ENCODE measurements at places on chromosomes 4 and X.

GRCh38 chr4:144579411-144580030 lies 66.4 kb upstream of the HHIP start:
- no peak for DNase-seq

- DNase-seq, result no peak
Measured at GRCh38 chr4:173910891-173911290, 372.6 kb downstream of the FBXO8 start.

- no peak for DNase-seq
Measured at GRCh38 chr4:144709793-144710525, 64.0 kb downstream of the HHIP start.

DNA sequence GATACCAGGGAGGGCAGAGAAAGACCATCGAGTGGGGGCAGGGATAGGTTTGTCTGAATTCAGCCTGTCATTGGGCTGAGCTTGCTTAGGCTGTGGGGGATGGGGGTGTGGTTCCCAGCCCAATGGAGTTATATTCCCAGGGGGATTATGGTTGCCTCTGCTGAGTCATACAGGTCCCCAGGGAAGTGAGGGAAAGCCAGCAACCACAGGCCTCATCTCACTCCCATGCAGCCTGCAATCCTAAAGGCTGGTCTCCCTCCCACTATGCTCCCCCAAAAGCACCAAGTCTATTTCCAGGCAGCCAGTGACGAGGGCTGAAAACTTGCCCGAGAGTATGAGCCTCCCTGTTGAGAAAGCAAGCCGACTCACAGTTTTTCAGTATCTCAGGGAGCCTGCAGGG lies 39.3 kb downstream of the AFM start:
- no peak for DNase-seq

- DNase-seq, result no peak
Measured at GRCh38 chrX:41005445-41005992, 79.7 kb upstream of the USP9X start.

DNA sequence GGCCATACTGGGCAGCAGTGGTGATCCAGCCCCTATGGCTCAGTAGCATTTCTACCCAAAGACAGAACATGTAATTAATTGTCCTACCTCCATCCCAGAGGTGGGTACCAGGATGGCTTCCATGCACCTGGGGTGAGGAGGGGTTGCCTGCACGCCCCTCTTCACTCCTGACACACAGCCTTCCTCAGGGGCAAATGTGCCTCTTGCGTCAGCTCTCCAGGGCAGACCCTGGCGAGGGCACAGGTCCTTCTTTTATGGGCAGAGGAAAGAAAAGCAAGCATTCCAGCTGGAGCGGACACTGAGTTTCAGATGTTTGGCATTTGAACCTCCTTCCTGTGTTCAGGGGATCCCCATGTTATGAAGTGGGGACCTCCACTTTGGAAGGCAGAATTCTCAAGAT lies 95.6 kb downstream of the PHKA2 start:
- no peak for DNase-seq

DNA sequence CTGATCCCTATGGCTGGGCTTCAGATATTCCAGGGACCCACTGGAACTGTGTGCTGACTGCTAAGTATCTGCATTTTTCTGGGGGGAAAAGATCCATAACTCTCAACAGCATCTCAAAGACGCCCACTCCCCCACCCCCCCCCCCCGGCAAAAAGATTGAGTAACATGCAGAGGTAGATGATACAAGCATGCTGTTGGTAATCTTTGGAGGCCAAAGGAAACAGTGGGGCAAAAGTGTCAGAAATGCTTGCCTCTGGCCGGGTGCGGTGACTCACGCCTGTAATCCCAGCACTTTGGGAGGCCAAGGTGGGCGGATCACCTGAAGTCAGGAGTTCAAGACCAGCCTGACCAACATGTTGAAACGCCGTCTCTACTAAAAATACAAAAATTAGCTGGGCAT lies 12.2 kb downstream of the XPNPEP2 start:
- no peak for DNase-seq

DNA sequence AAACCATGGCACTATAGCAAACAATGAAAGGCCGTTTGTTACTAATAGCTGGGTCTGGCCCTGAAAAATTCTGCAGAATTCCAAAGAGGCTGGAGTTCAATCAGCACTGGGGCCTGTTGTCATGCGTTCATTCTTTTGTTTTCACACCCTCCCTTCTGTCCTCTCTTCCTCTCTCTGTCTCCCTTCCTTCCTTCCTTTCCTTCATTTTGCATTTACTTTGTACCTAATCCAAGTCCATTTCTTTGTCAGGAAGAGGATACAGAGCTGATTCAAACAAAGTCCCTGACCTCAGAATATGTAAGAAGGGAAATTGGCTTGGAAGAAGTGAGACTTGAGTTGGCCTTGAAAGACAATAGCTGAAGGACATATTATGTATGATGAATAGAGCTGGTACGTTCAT lies 119.6 kb upstream of the LDB2 start:
- no peak for DNase-seq

- no peak for DNase-seq
Measured at GRCh38 chrX:68183612-68184214, 249.6 kb downstream of the OPHN1 start.

DNA sequence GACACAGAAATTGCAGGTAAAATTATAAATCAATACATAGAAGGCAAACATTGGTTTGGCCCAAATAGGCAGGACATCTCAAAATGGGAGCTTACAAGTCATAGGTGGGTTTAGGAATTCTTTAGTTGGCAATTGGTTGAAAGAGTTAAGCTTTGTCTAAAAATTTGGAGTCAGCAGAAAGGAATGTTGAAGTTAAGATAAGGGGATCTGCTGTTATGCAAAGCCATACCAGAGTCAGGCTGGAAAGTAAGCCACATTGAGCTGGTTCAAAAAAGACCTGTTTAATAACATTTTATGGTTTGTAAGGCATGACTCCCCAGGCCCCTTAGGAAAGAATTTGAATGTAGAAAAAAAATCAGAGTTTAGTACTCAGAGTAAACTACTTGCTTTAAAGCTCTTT lies 92.6 kb downstream of the IL13RA2 start:
- no peak for DNase-seq

GRCh38 chr4:87209696-87210095 lies 10.7 kb downstream of the KLHL8 start:
- no peak for DNase-seq

- no peak for DNase-seq
Measured at GRCh38 chrX:134443461-134443860, 16.5 kb upstream of the HPRT1 start.

GRCh38 chr4:101807351-101807750 lies 16.8 kb downstream of the BANK1 start:
- DNase-seq, result no peak

- DNase-seq, result no peak
Measured at GRCh38 chr4:21991050-21991449, 42.5 kb upstream of the KCNIP4 start.

DNA sequence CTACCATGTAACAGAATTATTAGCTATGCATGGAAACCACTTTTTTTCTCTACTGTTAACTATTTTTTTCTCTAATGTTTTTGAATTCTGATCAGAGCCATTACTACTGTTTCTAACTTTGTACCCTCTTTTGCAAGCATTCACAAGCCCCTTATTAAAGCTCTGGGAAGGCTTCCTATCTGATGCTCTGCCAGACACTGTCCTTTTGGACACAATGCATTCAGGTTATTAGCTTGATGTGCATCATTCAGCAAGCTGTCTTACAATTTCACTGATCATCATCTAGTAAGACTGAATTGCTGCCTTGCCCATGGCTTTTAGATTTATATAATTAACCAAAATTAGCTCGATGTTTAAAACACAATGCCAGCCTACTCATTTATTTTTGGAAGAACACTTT lies 155.1 kb downstream of the NR3C2 start:
- DNase-seq, result no peak

- no peak for DNase-seq
Measured at GRCh38 chr4:130008461-130008860, 912.5 kb downstream of the C4orf33 start.

DNA sequence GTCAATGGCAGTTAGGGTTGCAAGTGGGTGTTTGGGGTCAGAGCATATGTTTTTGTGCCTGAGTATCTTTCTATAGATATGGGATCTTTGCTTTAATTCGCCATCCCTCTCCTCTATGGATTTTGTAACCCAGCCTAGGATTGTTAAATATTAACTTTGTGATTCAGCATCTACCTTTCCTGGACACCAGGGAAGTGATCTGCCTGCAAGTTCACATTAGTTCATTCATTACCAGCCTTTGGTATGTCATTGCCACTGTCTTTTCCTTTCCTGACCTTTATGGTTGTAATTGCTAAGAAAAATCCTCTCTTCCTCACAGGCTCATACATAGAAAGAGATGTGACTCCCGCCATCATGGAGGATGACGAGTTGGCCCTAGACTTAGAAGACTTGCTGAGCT lies 73.8 kb downstream of the KIT start:
- no peak for DNase-seq

- DNase-seq, result no peak
Measured at GRCh38 chr4:139808808-139809756, 143.5 kb downstream of the MGST2 start.

DNA sequence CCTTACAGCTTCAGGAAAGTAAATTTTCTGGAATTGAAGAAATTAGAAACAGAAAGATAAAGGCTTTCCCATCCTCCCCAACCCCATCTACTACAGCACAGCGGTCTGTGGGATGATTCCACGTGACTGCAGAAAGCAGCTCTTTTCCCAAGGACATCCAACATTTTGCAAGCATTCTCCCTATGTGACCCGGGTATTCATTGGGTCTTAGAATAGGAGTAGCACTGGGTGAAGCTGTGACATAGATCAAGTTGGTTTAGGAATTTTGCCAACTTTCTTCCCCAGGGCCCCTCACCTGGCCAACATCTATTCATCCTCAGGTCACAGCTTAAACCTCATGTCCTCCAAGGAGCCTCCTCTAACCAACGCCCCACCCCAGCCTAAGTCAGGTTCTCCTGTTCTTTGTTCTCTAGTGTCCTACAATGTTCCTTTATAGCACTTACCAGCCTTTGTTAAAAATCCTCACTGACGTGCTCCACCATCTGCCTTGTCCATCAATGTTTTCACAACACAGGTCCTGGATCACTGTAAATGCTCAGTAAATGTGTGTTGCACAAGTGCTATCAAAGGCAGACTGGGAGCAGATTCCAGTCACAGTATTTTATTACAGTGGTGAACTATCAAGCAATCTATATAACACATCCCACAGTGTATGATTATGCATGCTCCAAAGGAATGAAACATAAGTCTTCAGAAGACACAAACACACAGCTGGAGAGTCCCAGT lies 80.9 kb upstream of the MTM1 start:
- no peak for DNase-seq

DNA sequence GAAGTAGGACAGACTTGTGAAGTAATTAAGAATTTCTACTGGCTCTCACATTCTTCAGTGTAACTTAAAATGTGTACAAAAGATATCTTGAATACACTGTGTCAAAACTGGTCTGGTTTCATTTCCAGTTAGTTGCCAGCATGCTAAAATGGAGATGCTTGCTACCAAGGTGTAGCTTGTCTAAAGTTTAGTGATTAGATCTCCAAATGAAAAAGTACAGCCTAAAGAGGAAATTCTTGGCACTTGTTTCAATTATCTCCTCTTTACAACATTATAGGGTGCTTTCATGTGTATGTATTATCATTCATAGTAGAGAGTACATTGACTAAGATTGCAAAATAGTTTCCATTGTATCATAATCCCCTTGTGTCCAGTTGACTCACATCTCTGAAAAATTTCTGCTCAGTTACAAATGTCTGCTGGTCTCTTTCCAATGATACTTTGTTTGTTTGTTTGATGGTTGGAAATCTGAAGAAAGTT lies 97.3 kb upstream of the SPRY1 start:
- no peak for DNase-seq

DNA sequence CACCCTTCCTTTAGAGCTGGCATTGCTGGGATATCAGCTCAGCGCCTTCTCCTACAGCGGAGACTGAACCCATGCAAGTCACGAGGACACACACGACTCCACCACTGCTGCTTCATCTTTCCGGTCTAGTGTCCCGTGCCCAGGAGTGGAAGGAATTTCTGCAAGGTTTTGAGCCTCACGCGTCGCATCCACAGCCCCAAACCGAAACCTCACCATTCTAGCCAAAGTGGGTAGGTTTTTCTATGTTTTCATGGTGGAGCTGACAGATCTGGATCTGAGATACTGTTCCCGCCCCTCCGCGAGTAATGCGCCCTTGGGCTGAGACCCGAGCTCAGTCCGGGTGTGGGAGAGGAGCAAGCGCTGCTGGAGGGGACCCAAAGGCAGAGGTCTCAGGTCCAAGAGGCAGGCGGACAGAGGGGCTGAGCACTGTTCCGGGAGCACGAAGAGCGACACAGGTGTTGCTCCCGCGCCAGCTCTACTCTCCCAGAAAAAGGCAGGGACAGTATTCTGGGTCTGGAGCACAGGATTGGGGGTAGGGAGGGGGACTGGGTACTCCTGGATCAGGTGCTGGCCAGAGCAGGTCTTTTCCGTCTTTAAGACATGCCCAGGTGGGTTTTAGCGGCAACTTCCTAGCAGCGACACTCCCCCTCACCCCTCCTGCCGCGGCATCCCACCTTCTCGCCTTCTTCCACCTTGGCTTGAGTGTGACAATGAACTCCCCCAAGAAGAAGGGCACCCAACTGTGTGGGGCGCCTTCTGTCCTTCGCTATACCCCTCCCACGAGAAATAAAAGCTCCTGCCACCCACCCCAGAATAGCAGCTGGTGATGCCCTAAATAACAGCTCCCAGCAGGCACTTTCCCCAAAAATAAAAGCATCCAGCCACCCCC lies 1.8 kb downstream of the EPHA5 start:
- no peak for DNase-seq

GRCh38 chrX:134706138-134706537 lies 47.9 kb upstream of the PLAC1 start:
- DNase-seq, result no peak

- no peak for DNase-seq
Measured at GRCh38 chr4:13938299-13938698, 310.8 kb upstream of the BOD1L1 start.

DNA sequence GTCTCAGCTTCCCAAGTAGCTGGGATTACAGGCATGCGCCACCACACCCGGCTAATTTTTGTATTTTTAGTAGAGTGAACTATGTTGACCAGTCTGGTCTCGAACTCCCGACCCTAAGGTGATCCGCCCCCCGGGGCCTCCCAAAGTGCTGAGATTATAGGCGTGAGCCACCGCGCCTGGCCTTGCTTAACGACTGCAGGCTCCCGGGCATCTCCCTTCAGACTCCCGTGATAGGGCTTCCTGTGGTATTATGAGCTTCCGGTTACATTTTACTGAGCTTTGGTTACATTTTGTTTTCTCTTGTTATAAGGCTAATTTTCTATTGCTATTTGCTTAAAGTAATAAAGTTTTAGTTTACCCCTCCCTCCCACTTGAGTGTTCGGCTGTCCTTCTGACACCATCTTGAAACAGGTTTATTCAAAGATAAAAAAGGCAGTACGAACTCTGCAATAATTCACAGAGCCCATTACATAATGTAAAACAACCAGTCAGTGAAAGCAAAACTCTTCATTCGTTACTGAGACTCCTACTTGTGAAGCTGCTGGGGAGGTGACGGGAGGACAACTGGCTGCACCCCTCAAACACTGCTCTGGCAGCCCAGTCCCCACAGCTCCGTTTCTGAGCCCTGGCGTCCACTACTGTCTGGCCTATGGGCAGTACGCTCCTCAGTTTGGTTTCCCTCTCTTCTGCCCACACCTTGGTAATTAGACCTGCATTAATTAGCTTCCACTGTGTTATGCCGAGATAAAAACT lies 795.7 kb upstream of the SLIT2 start:
- no peak for DNase-seq
